Regular cardiac myocyte (primary cell): ENCODE measurements at places on chromosomes 5 and 9. TPM values are rescaled to one million over a fixed set of nuclear protein-coding genes. Genes with fewer than 3 reads are reported as not detected.

Gene CD72
- total RNA-seq, result 0.19 and 0.56 TPM in 2 replicates

Gene NR4A3
- total RNA-seq, result 0.58 and 3.7 TPM in 2 replicates

Gene PCDHA5
- total RNA-seq, result under 0.01 TPM in 2 replicates

Gene GLDC
- 0.85 and 4.8 TPM in 2 replicates for total RNA-seq

Gene HAND1
- not detected in 2 replicates for total RNA-seq

Gene SHISAL2B
- total RNA-seq, result not detected in 2 replicates

Gene SLCO6A1
- not detected in 2 replicates for total RNA-seq

Gene MAML1
- 3.4 and 6.5 TPM in 2 replicates for total RNA-seq
